Iris pigment epithelial cell (primary cell): ENCODE measurements at places on chromosomes 3 and 15.

DNA sequence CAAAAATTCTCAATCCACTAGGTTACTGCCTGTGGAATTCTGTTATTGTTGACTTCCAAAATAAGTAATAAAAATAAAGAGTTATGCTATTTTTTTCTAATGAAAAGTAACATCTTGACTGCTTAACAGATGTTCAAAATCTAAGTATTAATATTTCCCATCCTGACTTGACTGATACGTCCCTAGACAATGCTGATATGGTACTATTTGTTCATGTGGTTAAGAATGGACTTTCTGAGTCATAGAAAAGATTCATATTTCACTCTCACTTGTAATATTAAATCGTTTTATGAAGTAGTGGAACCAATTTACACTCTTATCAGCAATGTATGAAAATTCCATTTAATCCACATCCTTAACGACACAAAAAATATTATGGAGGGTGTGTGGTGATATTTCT, 104.8 kb upstream of the PLSCR5 start:
- peak; percentile 65 for DNase-seq

GRCh38 chr15:40340038-40340739, 550 bp downstream of the CCDC9B start:
- DNase-seq: no peak

DNA sequence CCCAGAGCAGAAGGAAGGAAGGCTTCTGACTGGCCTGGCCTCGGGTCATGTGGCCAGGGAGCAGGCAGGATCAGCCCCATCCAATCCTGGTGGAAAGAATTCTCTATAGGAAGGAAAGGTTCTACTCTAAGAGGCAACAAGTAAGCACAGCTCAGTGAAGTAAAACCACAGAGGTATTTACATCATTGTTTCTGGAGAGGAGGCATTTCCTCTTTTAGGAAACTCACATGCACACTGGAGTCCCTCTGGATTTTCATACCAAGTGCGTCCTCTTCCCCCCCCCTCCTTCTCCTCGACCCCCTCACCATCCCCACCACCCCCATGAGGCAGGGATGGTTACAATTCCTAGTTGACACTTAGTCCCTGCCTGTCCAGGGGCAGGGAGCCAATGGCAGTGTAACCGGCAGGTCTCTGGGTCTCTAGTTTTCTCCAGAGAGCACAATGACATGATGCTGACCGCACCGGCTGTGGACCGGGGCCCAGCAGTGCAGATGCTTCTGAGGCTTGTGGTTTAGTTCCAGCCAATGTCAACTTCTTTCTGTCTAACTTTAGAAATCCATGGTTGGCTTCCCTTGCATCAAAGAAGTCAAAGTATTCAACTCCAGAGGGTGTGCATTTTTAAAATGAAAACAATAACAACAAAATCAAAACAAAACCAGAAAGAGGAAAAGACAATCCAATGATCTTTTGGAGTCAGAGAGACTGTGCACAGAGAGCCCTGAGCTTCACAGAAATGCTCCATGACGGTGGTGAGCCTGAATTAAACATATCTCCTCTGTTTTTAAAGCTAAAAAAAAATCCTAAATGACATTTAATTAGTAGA, 230.3 kb upstream of the TLE3 start:
- DNase-seq: peak; percentile 92

- DNase-seq: peak; percentile 38
Observed at GRCh38 chr3:143832433-143832832, 15.8 kb downstream of the SLC9A9 start.

GRCh38 chr3:88189361-88189810, 39.6 kb downstream of the C3orf38 start:
- no peak for DNase-seq

- DNase-seq: no peak
Observed at GRCh38 chr15:64732156-64732860, 43.1 kb downstream of the RBPMS2 start.

- DNase-seq: no peak
Observed at GRCh38 chr3:180626844-180627243, 24.9 kb downstream of the TTC14 start.

DNA sequence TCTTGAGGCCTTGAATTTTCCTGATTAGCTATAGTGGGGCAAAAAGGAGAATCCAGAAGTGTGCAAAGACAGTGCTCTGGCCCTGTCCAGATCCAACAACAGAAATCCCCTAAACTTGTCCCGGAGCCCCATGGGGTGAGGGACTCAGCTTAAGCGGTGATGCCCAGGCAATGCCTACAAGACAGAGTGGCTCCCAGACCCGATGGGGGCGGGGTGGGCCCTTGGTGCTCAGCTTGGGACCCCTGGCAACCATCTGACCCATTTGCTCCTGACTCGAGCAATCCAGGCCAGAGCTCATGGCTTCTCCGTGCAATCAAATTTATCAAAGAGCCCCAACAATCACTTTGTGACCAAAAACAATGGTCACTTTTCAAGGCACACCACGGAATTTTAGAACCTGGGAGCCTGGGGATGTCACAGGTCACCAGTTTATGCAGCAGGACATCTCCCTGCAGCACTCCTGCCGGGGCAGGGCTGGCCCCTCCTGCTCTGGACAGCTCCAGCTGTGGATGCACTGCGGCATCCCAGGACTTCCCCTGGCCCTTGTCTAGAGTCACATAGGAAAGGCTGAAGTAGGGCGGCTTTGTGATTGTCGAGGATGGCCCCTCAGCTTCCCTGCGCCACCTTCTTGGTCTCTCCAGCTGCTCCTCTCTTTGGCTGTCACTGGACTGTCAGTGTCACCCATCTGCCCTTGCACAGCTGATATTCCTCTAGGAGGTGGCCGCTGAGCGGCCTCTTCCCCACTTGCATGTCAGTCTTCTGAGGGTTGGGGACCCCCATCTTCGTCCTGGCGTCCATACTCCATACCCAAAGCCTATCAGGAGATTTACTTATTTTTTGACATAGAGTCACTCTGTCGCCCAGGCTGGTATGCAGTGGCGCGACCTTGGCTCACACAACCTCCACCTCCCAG, 28.4 kb downstream of the RGMA start:
- DNase-seq: no peak

- DNase-seq: no peak
Observed at GRCh38 chr3:41638381-41638780, 323.5 kb downstream of the ULK4 start.

DNA sequence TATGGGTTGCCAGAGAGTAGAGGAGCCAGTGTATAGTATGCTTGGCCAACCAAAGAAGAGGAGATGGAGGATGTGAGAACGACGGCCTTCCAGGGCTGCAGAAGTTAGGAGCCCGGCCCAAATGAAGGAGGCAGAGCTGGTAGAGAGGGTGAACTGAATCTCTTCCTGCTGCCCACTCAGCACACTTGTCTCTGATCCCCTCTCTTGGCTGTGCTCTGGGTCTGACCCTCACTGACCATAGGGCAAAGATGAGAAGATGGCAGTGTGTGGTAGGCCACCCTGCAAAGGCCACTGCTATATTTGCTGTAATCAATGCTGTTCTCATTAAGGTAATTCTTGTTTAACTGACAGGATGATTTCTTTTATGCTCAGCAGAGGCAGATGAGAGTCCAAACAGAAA, 256.0 kb downstream of the OCA2 start:
- no peak for DNase-seq
